NT2/D1 (cell line): ENCODE measurements at places on chromosomes 6 and 20.
A peak's percentile ranks its signal among the peaks of the same experiment; 100 is the strongest.

DNA sequence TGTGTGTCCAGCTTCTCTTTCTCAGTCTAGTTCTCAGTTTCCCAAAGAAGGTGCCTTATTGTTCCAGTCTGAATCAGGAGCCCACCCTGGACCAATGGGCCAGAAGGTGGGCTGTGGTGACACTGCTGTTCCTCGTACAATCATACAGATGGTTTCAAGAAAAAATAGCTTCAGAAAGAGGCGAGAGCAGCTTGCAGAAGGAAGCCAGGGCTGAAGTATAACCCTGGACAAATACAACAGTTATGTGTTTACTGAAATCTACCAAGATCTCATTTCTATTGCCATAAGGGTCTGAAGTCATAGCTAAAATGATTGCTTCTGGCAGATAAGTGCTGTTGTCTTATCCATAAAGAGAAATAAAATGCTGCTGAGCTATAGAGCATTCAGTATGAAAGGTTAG lies 75.4 kb downstream of the PFDN4 start:
- DNase-seq: no peak

DNA sequence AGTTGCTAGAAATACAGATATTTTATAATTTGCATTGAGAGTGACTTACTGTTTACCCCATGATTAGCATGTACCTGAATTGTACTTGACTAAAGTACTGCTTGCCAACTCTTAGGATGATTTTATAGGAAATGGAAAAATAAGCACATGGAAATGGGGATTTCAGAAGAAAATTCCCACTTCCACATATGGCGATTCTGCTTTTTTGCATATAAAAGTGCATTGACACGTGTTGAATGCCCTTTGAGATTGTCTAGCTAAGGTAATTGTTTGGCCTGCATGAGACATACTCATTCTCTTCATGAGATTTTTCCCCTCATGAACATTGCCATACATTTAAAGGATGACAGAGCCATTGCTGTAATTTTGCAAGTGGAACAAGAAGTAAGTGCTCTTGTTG lies 10.1 kb downstream of the TAB2 start:
- no peak for DNase-seq

DNA sequence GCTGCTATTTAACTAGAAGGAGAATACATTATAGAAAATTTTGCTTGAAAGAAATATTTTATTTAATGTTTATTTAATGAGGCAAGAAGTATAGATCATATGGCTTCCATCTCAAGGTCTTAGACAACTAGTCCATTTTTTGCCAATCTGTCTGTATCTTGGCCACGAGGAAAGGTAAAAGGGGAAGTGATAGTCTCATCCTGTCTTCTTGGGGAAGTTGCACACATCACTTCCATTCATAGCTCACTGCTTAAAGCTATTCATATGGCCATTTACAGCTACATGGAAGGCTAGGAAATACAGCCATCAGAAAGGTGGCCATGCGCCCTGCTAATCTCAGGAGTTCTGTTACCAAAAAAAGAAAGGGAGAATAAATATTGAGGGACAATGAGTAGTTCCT lies 50.8 kb downstream of the METTL24 start:
- no peak for DNase-seq

- DNase-seq: no peak
These were observed 18.3 kb downstream of the NTSR1 start for GRCh38 chr20:62726716-62727583.

GRCh38 chr6:143059663-143060353 lies 881 bp upstream of the AIG1 start:
- DNase-seq: no peak

DNA sequence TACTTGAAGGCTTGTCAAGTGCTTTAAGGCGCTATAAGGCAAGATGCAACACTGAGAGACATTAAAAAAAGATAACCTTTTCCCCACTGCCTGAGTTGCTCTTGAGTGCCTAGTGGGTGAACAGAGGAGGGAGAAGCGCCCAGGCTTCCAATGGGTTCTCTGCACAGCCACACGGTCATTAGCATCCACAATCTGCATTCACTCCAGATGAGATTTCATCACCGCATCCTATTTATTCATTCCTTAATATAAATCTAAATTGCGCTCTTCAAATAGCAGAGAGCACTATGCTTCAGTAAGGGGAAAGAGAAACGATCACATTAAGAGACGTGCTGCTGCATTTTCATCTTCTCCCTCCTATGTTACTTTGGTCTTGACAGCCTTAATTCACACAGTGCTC lies 219.2 kb downstream of the ATXN1 start:
- DNase-seq: no peak

- DNase-seq: no peak
These were observed 98.0 kb downstream of the DACT2 start for GRCh38 chr6:168221497-168222079.

- DNase-seq: no peak
These were observed 64.9 kb downstream of the DLL1 start for GRCh38 chr6:170225852-170226417.

GRCh38 chr6:55652429-55652828 lies 73.4 kb upstream of the HMGCLL1 start:
- DNase-seq: no peak

GRCh38 chr6:9825526-9825925 lies 589.3 kb downstream of the TFAP2A start:
- DNase-seq: no peak

DNA sequence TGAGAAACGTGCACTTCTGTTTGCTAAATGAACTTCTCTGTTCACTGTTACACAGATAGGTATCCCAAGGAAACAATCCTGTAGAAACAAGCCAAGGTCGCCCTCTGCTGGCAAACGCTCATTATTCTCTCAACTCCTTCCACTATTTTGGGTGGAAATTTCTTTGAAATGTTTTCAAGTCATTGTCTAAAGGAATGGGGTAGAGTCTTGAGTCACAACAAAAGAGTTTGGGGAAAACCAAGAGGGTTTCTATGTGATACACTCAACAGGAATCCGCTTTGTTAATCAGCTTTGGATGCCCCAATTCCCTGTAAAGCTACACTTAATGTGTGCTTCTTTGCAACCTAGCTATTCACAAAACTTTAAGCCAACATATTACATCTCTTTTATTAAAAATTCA lies 4.6 kb upstream of the RAE1 start:
- peak; percentile 70 for DNase-seq

- no peak for DNase-seq
These were observed 40.4 kb upstream of the MC3R start for GRCh38 chr20:56208121-56208520.

- no peak for DNase-seq
These were observed 114.2 kb upstream of the PHACTR1 start for GRCh38 chr6:12602342-12602741.

DNA sequence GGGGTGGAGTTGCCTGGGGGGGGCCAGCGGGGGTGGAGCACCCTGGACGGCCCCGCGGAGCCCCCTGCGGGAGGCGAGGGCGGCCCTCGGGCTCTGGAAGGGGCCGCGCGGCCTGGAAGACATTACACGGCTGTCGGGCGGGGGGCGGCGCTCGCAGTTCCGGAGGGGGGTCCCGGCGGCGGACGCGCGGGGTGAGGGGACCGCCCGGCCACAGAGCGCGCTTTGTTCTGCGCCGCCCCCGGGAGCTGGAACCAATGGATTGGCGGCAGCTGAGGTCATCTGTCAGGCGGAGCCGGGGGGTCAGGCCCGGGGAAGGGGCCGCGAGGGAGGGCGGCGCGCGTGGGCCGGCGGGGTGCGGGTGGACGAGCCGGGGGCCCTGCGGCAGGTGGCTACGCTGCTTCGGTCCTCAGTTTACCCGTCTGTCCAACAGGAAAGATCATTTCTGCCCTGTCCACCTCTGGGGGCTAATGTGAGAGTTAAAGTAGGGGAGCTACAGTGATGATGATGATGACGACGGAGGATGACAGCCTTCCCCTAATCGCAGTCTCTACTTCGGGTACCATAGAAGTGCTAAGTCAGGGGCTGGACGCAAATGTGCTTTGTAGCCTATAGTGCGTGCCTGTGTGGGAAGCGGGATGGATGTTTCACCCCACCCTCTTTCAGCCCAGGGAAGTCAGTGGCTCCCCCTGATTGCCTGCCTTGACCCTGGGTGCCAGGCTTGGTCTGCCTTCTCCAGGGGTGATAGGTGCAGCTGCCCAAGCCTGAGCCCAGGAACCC lies 10.4 kb downstream of the SRXN1 start:
- no peak for DNase-seq

- DNase-seq: no peak
These were observed 13.4 kb downstream of the PRSS16 start for GRCh38 chr6:27260836-27261375.

GRCh38 chr6:67642582-67642981 lies 992.5 kb upstream of the ADGRB3 start:
- DNase-seq: no peak

- DNase-seq: no peak
These were observed 83.6 kb downstream of the MRPL14 start for GRCh38 chr6:44043479-44044153.

DNA sequence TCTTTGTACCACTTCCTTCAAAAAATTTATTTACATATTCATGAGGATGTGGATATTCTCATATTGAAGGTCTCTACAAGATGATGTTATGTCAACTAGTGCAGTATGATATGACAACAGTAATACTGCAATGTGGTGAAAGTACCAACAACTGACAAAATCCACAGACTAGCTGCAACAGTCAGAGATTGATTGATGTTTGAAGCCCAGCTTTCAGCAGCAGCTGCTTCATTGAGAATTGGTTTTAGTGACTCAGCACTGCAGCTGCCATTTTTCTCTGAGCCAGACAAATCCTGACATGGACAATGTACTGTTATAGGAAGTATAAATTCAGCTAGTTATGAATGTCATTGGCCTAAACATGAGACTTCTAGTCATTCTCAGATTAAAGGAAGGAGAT lies 53.8 kb downstream of the PKIB start:
- no peak for DNase-seq

GRCh38 chr6:23663652-23664051 lies 462.4 kb upstream of the NRSN1 start:
- DNase-seq: no peak

- no peak for DNase-seq
These were observed 33.3 kb upstream of the TPBG start for GRCh38 chr6:82330171-82330804.

- no peak for DNase-seq
These were observed 3.4 kb downstream of the BMP7 start for GRCh38 chr20:57262784-57263609.

GRCh38 chr6:142300302-142300701 lies 1.5 kb upstream of the ADGRG6 start:
- no peak for DNase-seq

DNA sequence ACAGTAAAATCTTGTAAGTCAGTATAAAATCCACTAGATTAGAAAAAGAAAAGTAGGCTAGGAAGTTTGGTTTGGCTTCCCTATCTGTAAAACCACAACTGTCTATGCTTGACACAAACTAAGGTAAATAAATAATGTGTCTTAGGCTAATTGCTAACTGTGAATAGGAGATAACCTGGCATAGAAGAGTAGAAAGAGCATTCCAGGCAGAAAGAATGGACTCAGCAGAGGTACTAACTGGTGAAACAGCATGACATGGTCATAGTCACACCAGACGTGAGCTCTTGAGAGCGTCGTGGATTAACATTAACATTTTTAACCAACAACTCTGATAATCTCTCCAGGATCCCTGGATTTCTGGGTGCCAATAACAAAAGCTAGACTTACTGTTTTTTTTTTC lies 8.7 kb upstream of the WTAP start:
- no peak for DNase-seq

DNA sequence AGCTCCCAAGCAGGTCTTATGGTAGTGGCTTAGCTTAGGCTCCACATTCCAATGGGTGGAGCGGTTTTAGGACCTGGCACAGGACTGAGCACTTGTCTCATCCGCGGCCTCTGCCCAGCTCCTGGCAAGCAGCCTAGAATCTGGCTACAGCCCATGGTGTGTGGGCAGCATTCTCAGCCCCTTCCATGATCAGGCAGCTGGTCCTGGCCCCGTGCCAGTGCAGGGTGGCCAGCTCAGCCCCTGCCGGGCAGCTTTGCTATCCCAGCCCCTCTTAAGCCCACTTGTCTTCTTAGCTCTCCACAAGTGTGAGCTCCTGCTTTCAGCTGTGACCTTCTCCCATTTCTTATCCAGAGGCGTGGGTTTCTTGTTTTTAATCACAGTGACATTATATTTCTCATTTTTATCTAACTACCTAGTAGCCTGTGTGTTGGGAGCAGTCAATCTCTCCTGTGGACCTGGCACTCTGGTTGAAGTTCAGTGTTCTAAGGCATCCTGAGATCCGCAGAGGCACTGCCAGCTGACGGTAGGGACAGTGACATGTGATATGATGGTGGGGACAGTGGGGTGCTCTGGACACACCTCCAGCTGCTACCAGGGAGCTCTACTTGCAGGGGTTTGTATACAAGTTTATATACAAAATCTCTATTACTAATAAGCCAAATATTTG lies 119.9 kb upstream of the PRND start:
- no peak for DNase-seq

- no peak for DNase-seq
These were observed 21.2 kb downstream of the TGM2 start for GRCh38 chr20:38143646-38144554.
